ENCODE measurements at places on chromosomes 2 and 18. TPM values are rescaled to one million over a fixed set of nuclear protein-coding genes. Genes with fewer than 3 reads are reported as not detected.
A peak's percentile ranks its signal among the peaks of the same experiment; 100 is the strongest.

DNA sequence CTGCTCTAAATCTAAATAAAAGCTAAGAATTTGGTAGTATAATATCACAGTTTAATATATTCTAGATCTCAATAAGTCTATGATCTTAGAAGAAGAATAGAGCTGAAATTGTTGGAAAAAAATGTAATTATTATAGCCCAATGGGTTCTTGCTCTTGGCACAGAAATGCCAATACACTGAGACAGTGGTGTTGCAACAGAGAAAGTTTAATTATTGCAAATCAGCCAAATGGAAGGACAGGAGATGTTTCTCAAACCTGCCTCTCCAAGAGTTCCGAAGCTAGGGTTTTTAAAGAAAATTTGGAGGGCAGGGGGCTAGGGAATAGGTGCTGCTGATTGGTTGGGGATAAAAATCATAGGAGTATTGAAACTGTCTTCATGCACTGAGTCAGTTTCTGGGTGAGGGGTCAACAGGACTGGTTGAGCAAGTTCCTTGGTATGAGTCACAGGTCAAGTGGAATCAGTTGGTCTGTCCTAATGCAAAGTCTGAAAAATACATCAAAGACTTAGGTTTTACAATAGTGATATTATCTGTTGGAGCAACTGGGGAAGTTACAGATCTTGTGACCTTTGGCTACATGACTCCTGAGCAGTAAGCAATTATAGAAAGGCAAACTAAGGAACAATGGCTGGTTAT, 228.6 kb downstream of the CD226 start:
- DNase-seq: no peak

The SH3RF3 gene
- 1.4 TPM for total RNA-seq

The GKN1 gene
- total RNA-seq: not detected

- DNase-seq: no peak
Observed at GRCh38 chr2:1584691-1585485, 159.4 kb downstream of the PXDN start.

The TMEM18 gene
- total RNA-seq: 25.9 TPM

GRCh38 chr2:120254178-120254577, 1.5 kb downstream of the RALB start:
- no peak for DNase-seq

DNA sequence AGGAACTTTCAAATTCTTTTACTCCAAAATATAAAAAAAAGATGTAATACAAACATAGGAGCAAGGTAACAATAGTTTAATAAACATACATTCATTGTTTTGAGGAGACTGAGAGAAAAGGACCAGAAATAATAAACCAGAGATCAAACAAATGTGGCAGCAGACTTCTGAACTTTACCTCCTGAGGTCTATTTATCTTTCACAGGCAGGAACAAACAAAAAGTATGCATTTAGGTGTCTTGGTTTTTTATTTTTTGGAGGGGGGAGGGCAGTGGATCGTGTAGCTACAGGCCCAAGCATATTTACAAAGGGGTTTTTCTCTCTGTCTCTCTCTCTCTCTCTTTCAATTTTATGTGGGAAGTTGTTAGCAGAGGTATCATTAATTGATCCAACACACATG, 5.6 kb downstream of the PPP4R1 start:
- no peak for DNase-seq

DNA sequence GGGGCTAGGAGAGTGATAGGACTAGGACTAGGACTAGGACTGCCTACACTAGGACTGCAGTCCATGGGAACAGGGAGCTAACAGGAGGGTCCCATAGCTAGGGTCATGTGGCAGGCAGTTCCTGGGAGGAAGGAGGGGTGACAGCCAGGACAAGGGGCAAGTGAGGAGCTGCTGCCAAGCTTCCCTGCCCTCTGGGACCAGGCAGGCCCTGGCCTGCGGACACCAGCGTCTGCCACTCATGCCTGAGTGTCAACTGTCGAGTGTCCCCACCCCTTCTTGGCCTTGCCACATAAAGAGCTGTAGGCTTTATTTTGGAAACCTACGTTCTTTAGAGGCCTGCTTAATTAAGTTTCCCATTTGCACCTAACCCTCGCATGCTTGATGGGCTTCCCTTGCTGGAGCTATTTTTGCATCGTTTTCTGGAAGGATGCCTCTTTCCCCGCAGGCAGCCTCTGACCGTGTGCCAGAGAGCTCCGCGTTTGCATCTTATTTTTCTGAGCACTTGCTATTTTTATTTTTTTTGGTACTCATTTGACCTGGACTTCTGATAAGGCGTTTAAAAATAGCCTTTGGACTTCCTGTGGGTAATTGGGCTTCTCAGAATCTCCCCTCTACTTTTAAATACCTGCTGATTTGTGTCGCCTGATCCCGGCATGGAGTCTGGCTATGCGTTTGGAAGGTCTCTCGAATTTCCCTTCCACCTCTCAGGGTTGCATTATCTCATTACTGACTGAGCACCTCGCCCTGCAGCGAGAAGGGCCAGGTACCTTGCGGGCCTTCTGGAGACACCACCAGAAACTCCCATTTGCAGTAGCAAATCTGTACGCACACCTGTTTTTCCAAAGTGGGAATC, 66.4 kb downstream of the SH3RF3 start:
- DNase-seq: peak; percentile 11

DNA sequence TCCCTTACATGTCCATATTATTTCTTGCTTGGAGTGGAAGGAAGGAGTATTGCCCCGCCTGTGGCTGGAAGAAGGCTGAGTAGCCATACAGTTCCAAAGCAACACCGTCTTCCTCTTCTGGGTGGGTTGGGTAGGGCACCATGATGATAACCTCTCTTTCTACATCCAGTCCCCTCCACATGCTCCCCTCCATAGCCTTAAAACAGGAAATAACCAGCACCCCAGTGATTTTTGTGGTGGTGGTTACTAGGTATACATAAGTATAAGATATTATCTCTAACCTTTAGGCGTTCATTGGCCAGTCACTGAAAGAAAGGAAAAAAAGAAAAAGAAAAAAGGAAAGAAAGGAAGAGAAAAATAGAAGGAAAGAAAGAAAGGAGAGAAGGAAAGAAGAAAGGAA, 63.1 kb downstream of the CXCR4 start:
- no peak for DNase-seq

DNA sequence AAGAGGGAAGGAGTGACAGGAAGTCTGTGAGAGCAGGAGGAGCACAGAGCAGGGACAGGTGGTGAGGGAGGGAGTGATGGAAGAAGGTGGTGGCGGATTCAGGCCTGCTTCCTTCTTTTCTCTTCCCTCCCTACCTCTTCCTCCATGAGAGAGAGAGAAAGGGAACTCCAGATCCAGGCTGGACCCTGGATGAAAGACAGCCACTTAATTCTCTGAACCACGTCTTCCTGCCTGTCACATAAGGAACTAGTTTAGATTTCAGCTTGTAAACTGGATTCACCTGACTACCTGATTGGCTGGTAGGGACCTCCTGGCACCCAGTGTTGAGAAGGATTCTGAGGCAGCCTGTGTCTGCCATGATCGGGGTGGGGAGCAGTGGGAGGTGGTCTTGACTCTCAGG, 48.9 kb downstream of the PAX8 start:
- no peak for DNase-seq

GRCh38 chr2:235992024-235992423, 176.2 kb downstream of the GBX2 start:
- DNase-seq: no peak

The PLB1 gene
- total RNA-seq: 0.39 TPM

The C2orf81 gene
- 7.6 TPM for total RNA-seq

GRCh38 chr2:241217320-241218031, 29.0 kb downstream of the ANO7 start:
- peak; percentile 81 for DNase-seq

The SOCS6 gene
- total RNA-seq: 17.5 TPM

GRCh38 chr2:57429831-57430230, 616.8 kb upstream of the VRK2 start:
- no peak for DNase-seq

DNA sequence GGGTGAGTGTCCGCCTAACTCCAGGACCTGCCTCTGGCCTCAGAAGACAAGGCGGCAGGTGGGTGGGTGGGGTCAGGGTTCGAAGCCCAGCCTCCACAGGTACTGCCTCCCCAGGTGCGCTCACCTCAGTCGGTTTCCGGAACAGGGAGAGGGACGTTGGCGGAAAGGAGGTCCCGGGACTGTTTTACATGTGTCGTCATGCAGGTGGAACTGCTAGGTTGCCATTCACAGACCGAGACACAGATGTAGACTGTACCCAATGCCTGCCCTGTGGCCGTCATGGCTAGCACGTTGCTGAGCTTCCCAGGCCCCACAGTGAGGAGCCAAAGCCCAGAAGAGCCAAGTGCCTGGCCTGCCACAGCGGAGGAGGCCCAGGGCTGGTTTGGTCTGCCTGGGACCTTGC, 284.0 kb upstream of the HS6ST1 start:
- no peak for DNase-seq

The CYP27C1 gene
- 1.5 TPM for total RNA-seq

The COL3A1 gene
- total RNA-seq: 216 TPM

DNA sequence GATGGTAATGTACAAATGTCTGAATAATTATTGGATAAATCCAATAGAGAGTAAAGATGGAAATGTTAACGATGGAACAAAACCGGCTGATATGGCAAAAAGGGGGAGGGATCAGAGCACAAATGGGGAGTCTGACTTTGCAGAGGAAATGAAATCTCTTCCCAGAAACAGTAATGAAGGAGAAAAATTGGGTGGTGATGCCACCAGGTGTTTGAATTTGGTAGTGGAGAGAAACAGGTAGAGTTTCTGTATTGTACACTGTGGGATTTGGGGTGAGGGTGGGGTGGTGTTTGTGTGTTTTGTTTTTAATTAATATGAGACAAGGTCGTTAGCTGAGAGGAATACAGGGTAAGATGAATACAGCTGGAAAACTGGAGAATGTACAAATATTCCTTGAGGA, 20.4 kb upstream of the XDH start:
- no peak for DNase-seq

- DNase-seq: no peak
Observed at GRCh38 chr2:10094271-10094814, 14.1 kb upstream of the CYS1 start.

The PTPRN gene
- 0.36 TPM for total RNA-seq

GRCh38 chr2:145350011-145350410, 830.1 kb upstream of the ZEB2 start:
- peak; percentile 57 for DNase-seq

Data from cardiac muscle cell (in vitro differentiated cells and primary cell).